Body of pancreas (tissue), 4 donors: ENCODE measurements at places on chromosomes 13 and 19.

GRCh38 chr13:51244637-51245405 lies 22.6 kb downstream of the FAM124A start:
- DNase-seq, result no peak

DNA sequence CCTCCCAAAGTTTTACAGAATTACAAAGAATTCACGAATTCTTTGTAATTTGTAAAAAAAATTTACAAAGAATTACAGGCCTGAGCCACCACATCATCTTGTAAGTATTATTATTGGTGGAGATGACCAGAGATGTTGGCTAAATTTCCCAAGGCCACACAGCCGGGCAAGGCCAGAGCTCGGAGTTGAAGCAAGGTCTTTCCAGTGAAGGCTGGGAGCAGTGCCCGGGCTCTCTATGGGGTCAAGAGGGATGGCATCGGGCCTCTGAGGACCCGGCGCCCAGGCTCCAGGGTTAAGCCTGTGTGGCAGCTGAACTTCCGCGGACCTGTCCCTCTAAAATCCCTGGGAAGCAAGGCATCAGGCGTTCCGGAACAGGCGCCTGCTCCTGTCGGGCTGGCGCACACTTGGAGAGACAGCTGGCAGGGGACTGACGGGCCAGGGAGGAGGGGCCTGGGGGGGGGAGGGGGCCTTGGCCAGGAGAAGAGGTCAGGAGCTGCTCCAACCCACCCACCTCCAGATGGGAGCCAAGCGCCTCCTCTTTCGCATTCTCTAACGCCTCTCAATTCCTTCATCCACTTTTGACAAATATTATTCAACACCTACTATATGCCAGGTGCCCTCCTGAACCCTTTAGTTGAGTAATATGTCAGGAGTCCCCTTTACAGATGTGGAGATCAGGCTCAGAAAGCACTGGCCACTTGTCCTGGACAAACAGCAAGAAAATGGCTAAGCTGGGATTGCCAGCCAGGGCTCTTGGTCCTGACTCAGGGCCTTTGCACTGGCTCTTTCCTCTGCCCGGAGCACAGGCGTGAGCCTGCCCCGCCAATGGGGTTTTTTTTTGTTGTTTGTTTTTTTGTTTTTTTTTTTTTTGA lies 36.8 kb upstream of the SEMA6B start:
- no peak for DNase-seq

DNA sequence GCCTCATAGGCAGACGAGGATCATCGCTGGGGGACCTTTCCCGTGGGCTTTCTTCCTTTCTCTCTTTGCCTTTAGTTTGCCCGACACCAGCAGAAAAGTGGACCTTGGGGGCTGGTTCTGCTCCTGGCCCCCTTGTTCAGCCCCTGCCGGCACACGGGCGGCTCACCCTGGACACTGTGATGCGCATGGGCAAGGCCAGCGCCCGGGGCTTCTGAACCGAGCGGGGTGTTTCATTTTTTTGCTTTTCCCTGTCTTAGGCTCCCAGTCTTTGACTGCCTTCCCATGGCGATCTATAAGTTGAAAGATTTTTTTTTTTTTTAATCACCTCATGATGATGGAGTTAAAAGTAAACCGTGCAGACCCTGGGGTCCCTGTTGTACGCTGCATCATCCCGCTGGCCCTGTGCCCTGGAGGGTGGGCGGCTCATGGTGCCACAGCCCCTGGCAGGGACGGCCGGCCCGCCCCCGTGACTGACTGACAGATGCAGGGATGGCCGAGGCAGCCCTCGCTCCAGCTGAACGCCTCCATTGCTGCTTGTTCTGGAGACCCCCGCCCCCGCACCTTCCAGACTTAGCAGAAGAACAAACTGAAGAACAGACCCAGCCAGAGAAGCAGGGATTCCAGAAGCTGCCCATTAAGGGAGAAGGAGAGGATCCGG lies 9.6 kb downstream of the TSSK6 start:
- DNase-seq, result no peak

- DNase-seq, result no peak
These were observed 3.4 kb downstream of the ACP4 start for GRCh38 chr19:50793558-50794065.

DNA sequence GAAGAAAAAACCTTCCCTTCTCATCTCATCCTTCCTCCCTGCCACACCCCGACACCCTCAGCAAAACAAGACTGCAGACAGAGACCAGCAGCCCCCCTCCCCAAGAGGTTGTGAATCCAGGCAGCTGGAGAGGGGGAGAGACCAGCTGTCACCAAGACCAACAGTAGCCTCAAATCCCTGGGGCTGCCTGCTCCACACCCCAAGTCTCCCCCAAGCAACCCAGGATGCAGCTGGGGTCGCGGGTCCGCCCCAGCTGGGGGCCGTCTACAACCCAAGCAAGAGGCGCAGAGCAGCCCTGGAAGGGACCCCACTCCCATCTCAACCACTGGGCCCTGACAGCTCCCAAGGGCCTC lies 7.1 kb downstream of the KLF16 start:
- DNase-seq, result no peak

DNA sequence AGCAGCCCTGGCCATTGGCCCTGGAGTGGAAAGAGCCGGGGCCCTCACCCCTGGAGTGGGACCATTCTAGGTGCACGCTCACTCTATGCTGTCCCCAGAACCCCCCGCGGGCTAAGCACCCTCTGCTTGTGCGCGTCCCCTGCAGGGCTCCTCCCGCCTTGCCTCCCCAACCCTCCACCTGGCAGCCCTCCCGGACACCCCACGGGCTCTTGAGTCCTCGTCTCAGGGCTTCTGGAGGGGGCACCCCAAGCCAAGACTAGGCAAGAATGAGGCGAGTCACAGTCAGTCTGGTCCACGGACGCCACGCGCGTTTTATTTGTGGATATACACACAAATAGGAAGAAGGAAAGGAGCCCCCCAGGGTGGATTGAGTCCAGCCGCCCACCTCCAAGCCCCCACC lies 7.0 kb upstream of the TMEM161A start:
- no peak for DNase-seq

DNA sequence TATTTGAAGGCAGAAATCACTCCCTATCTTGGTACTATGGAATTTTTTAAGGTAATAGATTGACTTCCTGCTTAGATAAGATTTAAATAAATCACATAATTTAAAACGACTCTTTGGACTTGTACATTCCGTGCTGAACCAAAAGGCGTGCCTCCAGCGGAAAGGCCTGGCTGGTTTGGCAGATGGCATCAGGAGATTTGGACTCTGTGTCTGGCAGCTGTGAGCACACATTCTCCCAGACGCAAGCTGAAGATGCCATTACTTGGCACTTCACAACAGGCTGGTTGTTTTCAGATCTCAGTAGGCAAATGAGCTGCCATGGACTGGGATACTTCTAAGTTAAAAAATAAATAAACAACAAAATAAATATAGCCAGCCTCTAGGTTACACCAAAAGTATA lies 104.5 kb upstream of the SLC15A1 start:
- peak; percentile 20 for DNase-seq

DNA sequence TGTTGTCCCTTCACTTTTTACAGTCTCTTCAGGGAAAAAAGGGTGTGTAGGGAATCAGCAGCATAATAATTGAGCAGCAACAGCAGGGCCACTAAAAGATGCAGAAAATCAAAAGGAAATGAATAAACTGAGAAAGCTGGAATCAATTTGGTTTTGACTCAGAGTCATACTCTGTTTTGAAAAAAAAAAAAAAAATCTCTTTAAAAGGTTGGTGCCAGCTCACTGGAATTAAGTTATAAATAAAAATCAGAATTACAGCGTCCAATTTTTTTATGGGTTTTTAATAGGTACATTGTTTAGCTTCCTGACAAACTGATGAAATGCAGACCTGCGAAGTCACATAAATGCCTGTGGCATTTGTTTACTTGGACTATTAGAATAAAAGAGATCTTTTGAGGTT lies 231.9 kb downstream of the COG6 start:
- DNase-seq, result no peak

GRCh38 chr19:2255112-2255845 lies 938 bp downstream of the JSRP1 start:
- DNase-seq, result no peak

DNA sequence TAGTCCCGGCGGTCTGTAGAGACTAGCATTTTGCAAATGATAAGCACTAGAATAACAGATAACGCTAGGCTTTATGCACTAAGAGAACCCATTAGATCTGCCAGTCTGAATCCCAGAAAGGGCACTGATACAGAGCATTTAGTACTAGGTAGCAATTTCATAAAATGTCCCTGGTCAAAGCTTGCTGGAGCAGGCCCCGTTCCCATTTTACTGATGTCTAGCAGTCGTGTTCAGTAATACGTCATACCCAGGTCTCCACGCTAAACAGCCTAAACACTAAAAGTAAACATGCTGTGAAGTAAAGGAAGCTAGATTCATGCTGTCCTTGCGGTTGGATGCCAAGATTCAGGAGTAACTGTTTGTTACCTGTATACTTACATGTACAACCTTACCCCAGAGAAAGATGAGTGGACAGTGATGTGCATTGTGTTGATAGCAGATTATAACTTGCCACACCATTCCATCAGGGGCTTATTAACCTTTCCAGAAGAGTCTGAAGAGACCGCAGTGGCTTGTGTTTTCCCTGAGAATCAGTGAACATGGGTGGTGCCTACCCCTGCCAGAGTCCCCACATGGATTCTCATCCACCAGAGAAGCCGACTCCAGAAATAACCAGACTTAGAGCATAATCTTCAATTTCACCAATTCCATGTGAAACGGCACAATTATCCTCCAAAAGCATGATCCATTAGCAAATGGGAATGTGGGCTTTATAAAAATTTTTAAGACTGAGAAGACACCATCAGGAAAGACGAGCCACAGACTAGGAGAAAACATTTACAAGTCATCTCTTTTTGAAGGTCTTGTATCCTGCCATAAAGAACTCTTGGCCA lies 3.4 kb upstream of the RPS11 start:
- DNase-seq, result no peak

- DNase-seq, result no peak
These were observed 1.7 kb downstream of the COL4A2 start for GRCh38 chr13:110308656-110309359.

DNA sequence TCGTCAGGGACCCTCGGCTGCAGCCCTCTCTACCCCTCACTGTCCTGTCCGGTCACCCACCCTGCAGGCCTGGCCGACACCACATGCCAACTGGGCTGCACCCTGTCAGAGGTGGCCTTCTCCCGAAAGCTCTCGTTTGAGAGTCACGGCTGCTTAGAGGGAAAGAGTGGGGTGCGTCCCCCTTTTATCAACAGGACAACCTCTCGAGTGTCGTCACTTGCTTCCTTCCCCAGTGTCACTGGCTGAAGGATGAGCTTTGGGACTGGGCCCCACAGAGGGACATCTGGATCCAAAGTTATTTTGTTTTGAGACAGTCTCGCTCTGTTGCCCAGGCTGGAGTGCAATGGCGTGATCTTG lies 28.5 kb downstream of the MAP2K2 start:
- no peak for DNase-seq

DNA sequence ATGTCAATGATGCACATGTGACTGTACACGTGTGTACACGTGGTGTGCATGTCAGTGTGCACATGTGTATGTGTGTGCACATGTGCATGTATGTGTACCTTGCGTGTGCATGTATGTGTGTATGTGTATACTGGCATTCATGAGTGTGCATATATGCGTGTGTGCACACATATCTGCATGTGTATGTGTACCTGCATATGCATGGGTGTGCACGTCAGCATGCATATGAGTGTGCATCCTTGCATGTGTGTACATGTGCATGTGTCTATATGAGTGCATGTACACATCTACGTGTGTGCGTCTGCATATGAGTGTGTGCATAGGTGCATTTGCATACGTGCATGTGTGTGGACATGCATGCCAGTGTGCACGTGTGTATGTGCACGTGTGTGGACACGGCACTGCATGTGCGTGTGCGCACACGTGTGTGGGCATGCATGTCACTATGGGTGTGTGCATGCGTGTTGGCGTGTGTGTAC lies 48.5 kb downstream of the GADD45B start:
- DNase-seq, result no peak

- no peak for DNase-seq
These were observed 23.0 kb upstream of the ATP1A3 start for GRCh38 chr19:42017040-42017439.

- peak; percentile 51 for DNase-seq
These were observed 41.4 kb upstream of the SERP2 start for GRCh38 chr13:44331912-44332851.

GRCh38 chr19:29029268-29029958 lies 183.5 kb downstream of the UQCRFS1 start:
- no peak for DNase-seq

- no peak for DNase-seq
These were observed 22.3 kb upstream of the DPP9 start for GRCh38 chr19:4745986-4746385.
